ENCODE measurements at places on chromosomes 3 and 15.

DNA sequence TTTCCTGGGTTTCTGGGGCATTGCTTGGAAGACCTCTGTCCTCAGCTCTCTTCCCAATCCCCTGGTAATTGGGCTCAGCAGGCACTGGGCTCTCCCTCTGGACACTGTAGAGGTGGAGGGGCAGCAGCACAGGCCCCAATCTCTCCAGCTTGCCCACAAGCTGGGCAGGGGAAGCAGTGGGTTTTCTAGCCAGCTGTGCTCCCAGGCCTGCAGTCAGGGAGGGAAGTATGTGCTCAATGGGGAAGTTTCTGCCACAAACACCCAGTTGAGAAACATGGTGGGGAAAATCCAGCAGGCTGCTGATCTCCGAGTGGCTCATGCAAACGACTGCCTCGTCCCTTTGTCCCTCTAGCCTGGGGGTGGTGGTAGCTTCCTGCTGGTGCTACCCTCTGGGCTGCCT, 12.8 kb upstream of the RFT1 start:
- DNase-seq, result no peak

- no peak for DNase-seq
Measured at GRCh38 chr3:145219355-145220235, 941.4 kb downstream of the PLOD2 start.

DNA sequence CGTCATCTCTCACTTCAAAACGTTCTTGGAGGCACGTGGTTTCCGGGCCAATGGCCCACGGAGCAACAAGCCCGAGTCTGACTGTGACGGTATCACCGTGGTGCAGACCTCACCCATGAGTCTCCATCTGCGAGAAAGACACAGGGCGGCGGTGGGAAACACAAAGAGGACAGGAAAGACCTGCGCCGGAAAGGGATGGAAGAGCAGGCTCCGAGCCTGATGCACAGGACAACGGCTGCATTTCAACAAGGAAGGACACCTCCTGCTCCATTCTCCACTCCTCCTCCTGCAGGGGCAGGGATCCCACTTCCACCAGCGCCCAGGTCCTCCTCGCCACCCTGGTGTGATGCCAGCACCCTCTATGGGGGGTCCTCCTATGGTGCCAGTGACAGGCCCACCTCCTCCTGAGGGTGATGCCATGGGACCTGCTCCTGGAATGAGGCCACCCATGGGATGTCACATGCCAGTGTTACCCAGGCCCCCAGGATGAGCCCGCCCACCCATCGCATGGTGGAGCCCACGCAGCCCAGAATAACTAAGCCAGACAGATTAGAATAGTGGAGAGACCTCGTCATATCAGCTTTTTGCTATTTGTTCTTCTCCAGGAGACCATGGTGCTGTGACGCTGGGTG, 73.0 kb upstream of the PCSK6 start:
- DNase-seq, result no peak

DNA sequence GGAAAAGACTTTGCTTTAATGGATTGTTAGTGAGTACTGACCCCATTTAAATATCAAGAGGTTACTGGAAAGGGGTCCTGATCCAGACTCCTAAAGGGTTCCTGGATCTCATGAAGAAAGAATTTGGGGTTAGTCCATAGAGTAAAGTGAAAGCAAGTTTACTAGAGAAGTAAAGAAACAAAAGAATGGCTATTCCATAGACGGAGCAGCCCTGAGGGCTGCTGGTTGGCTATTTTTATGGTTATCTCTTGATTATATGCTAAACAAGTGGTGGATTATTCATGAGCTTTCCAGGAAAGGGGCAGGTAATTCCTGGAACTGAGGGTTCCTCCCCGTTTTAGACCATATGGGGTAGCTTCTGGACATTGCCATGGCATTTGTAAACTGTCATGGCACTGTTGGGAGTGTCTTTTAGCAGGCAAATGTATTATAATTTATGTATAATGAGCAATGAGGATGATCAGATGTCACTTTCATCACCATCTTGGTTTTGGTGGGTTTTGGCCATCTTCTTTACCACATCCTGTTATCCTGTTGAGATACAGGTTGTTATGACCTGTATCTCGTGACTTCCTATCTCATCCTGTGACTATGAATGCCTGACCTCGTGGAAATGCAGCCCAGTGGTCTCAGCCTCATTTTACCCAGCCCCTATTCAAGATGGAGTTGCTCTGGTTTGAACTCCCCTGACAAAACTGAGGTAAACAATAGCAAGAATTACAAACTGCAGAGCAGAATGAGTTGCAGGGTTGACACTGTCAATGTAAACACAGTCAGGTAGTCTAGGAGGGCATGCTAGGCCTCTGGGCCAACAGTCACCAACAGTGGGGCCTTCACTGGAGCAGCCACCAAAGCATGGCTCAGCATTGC, 10.3 kb upstream of the GPR160 start:
- no peak for DNase-seq

- no peak for DNase-seq
Measured at GRCh38 chr3:179196700-179197099, 48.5 kb downstream of the PIK3CA start.

DNA sequence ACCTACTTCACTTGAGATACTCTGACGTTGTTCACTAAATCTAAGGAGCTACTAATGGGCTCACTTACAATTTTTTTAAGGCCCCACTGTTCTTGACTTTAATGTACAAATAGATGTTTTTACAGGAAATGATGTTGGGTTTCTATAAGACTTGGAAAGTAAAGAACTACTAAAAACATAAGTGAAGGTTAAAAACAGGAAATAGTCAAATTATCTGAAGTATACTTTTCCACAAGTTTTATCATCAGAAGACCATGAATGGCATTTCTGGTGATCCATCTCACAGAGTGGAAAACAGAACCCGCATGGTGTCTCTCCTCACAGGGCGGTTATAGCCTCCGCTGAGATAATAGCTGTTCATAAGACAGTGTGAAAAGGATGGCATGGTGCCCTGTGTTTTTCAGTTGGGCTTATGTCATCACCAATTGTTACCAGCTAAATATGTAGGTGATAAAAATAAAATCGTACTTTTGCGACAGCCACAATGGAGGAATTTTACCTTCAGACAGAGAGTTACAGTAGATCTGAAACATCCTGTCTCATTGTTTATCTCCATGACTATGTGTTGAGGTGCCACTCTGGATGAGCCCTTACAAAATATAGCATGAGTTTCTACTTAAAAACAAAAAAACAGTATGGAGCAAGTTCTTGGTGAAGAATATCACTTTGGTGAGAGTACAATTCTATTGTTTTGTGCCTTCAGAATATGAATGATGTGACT, 462.4 kb downstream of the RAP2B start:
- DNase-seq, result no peak

- DNase-seq, result no peak
Measured at GRCh38 chr3:143601723-143602484, 246.4 kb downstream of the SLC9A9 start.

DNA sequence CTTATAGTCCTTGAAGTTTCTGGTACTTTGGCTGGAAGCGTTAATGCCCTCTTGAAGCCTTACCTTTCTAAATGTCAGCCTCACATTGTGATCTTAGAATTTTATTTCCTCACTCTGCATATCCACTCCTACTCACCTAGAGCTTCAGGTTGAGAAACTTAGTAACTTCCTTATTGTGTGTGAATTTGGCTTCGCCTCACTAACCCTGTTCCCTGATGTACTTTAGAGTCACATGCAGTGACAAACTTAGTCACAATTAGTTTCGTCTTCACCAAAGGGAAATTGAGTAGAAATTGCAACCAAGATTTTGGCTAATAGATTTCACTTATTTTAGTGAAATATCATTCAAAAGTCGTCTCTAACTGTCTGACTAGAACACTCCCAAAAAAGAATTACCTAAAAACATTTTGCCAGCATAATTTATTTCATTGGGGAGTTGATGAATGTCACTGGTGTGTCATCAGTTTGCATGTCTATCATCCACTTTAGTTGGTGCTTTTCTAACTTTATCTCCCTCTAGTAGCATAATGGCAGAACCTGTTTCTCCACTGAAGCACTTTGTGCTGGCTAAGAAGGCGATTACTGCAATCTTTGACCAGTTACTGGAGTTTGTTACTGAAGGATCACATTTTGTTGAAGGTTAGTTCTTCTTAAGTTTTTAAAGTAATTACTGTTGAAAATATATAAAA, 960 bp downstream of the MFN1 start:
- no peak for DNase-seq

DNA sequence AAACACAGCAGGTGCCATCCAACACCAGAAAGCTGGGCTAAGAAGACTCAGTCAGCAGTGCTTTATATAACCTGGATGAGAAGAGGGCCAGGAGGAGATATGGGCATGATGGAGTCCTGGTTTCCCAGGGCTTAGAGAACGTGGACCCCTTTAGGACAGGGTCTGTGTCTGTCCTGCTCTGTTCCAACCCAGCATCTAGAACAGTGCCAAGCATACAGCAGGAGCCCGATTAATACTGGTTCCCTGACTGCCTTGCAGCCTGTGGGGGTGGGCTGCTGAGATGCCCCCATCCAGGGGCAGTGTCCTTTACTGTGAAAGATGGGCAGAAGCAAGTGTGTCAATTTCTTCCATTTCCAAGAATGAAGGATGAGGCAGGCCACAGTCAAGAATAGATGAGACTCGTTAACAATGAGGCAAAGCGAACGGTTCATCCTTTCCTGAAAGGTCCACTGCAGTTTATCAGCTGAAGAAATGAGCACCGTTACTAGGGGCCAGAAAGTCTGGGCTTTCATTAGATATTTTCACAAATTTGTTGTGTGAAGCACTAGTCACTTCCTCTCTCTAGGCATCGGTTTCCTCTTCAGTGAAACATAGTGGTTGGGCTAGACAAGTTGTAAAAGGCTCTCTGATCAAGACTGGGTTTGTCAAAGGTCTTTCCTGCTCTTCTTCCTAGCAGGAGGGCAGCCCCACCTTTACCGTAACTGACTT, 72.0 kb upstream of the HERC1 start:
- no peak for DNase-seq

DNA sequence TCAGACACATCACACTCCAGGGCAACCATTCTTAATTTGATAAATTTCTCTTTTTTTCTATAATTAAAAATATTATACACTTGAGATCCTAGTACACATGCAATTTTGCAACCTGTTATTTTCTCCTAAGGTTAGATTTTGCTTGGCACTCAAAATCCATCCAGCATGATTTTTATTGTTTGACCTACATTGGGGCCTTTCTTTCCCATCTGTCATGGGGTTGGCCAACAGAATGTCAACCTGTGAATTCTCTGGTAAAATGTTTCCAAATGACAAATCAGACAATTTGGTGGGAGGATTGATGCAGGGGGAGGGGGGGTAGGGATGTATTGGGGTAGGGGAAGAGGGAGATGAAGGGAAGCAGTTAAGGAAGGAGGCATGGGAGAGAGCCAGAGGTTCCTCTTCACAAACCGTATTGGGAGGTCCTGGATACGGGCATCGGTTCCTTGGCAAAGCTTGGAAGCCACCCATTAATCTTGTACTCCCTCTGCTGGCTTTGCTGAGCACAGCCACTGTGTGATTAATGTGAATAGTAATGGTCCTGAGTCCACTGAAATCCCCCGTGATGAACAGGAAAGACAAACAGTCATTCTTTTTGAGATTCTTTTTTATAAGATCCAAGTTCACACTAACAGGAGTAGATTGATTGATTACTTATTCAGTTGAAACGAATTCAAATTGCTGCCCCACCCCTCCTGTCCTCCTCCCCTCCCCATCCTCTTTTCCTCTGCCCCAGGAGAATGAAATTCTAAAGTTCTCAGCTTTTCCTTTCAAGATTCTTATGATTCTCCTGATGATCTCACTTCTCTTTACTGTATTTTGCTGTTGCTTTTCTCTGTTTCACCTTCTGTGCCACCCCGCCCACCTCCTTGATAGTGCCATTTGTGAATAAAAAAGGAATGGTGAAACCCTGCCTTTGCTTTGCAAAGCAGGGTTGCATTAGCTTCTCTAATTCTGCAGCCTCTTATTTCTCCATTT, 82.2 kb upstream of the SLC25A26 start:
- DNase-seq, result peak; percentile 74

GRCh38 chr3:61704807-61705206, 143.4 kb downstream of the PTPRG start:
- no peak for DNase-seq

DNA sequence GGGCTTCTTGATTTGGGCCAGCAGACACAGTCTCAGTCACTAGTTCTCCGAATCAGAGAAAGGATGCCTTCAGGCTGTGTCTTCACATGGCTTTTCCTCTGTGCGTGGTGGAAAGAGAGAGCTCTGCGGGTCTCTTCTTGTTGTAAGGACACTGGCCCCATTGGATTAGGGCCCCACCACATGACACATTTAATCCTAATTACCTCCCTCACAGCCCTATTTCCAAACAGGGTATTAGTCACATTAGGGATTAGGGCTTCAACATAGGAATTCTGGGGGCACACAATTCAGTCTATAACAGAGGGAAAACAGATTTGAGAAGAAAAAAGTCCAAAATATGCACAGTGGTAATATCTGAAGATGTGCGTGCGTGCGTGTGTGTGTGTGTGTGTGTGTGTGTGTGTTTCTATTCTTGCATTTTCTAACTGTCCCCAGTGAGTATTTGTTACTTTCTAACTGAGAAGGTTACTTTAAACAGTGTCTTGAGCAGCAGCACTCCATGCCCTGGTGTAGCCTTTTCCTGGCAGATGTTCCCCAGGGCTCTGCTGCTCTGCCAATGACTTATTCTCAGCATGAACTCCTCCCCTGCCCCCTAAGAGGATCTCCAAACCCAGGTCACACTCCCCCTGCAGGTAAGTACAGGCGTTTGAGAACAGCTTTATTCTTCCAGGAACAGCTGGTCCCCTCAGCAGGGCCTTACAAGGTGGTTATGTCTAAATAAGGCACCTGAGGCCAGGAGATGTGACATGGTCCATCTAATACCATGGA, 72.9 kb downstream of the RPL39L start:
- peak; percentile 30 for DNase-seq

DNA sequence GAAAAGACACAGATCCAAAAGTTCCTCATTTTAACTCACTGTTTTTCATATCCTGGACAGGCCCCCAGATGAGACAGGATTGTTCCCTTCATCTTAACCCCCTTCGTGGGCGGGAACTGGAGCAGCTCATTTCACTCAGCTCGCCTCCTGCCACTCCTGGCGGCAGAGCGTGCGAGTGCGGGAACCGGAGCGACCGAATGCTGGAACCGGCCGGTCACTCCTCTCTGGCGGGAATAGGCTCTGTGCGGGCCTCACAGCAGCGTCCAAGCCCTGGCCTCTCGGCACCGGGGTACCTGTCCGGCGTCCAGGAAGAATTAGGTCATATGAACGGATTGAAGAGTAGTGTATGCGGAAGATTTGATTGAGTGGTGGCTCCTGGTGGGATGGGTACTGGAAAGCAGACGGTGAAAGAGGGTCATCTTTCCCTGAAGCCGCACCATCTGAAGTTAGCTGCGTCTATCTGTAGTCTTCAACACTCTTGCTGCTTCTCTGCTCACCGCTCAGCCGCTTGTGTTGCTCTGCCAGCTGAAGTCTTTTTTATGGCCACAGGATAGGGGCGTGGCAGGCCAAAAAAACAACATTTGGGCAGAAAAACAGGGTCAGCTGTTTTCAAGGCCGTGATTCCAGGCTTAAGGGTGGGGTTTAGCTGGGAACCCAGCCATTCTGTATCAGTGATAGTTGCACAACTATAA, 42.3 kb upstream of the FXR1 start:
- peak; percentile 6 for DNase-seq

DNA sequence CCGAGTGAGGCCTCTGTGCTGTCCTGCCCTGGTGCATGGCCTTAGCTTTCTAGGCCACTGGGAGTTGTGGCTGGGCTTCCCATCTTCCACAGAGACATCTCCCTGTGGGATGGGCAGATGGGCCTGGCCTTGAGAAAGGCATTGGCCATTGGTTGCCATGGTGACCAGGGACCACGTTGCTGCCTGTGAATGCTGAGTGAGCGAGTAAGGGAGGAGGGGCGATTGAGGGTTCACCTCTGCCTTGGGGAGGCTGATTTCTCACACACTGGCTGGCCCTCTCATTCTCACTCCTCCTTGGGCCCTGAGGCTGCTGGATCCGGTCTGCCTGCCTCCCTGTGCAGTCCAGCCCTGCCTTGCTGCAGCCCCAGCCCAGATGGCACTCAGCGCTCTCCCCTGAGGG, 26.4 kb upstream of the DOCK3 start:
- DNase-seq, result no peak
